Jurkat, Clone E6-1 (cell line): ENCODE measurements at places on chromosomes 6 and 20.
A peak's percentile ranks its signal among the peaks of the same experiment; 100 is the strongest.

DNA sequence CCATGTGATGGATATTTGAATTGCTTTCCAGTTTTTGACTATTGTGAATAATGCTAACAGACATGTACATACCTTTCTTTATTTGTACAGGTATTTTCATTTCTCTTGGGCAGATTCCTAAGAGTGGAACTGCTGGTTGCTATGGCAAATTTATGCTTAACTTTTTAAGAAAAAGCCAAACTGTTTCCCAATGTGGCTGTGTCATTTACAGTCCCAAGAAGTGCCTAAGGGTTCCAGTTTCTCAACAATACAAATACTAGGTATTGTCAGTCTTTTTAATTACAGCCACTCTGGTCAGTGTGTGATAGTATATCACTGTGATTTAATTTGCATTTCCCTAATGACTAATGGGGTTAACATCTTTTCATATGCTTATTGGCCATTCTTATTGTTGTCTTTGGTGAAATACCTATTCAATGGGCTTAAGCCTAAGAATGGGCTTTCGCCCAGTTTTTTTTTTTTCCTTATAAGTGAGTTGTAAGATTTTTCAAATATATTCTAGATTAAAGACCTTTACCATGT is 10.3 kb downstream of the REPS1 start:
- DNase-seq, result no peak

GRCh38 chr6:81531869-81532561 is 220.5 kb downstream of the TENT5A start:
- DNase-seq, result no peak

GRCh38 chr6:125598422-125598821 is 151.0 kb upstream of the HEY2 start:
- DNase-seq, result no peak

DNA sequence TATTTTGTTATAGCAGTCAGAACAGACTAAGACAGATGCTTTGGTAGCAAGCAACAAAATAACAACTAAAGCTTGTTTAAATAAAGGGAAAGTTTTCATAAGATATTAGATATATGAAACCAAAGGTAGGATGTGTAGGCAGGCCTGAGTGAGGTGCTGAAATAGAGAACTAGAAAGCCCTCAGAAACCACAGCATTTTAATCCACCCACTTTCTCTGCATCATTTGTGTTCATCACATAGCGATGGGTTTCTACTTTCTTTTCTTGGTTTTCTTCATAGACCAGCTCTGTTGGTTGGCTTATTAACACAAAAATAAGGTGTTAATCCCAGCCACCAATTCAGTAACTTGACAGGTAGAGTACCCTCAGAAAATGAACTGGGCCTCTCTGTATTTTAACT is 58.6 kb downstream of the RPS12 start:
- DNase-seq, result no peak

GRCh38 chr6:161139766-161140553 is 133.9 kb downstream of the AGPAT4 start:
- no peak for DNase-seq

- no peak for DNase-seq
Observed at GRCh38 chr6:85828973-85829372, 186.3 kb upstream of the SYNCRIP start.

- no peak for DNase-seq
Observed at GRCh38 chr20:36717021-36717420, 28.9 kb downstream of the NDRG3 start.

DNA sequence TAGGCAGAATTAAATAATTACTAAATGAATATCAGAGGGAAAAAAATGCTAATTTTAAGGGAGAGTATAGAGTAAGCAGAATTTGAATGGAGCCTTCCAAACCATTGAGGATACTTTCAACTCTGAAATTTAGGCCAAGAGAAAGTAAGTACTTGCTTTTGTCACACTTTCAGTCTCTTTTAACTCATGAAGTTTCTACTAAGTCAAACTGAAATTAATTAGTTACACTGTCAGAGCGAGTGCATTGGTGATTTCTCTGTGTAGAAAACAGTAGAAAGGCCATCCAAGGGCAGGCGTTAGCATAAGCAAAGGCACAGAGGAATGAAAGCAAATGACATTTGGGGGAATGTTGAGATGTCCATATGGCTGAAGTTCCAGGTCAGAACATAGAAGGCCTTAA is 92.9 kb downstream of the PLEKHG1 start:
- no peak for DNase-seq

GRCh38 chr6:13733178-13733887 is 21.7 kb upstream of the RANBP9 start:
- DNase-seq, result no peak

GRCh38 chr6:43150051-43150751 is 20.9 kb upstream of the SRF start:
- DNase-seq, result no peak

DNA sequence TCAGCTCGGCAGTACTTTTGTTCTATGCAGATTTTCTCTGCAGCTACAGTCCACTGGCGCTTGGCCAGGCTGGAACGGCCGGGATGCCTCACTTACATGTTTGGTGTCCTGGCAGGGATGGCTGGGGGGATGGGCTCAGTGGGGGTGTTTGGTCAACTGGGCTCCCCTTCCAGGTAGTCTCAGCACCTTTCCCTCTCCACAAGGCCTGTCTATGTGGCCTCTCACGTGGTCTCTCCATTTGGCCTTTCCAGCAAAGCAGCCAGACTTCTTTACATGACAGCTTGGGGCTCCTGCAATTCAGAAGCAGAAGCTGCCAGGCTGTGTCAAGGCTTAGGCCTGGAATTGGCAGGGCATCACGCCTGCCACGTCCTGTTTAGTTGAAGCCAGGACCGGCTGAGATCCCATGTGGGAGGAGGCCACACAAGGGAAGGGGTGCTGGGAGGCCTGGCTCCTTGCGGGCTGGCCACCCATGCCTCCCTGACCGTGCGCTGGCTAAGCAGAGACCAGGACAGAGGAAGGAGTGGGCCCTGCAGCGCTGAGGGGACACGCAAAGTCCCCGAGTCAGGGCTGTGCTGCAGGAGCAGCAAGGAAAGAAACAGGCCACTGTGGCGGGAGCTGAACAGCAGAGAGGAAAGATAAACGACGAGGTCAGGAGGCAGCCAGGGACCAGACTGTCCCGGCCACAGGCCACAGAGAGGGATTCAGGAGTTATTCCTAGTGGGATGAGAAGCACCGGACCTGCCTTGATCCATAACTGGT is 38.9 kb downstream of the MGME1 start:
- DNase-seq, result no peak

- DNase-seq, result no peak
Observed at GRCh38 chr6:108383981-108384380, 89.1 kb downstream of the AFG1L start.

GRCh38 chr20:18796282-18796833 is 17.2 kb upstream of the SCP2D1 start:
- DNase-seq, result no peak

GRCh38 chr6:17683428-17683827 is 23.3 kb downstream of the NUP153 start:
- DNase-seq, result no peak

DNA sequence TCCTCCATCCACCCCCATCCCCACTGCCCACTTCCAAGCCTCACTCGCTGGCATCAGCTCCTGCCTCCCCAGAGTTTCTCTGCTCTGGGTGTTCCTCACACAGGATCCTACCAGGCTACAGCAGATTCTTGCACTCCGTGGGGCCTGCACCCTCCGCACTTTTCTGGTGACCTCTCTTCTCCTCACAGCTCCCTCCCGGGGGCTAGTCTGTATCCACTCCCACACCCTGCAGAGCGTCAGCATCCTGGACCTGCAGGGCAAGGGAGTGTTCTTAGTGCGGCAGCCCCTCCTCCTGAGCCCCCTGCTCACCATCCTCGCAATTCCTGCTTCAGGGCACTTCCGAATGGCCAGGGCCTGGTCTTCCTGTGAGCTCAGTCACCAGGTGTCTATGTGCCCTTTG is 224.2 kb downstream of the DLL1 start:
- no peak for DNase-seq

GRCh38 chr6:154925130-154925529 is 70.0 kb upstream of the TIAM2 start:
- DNase-seq, result no peak

DNA sequence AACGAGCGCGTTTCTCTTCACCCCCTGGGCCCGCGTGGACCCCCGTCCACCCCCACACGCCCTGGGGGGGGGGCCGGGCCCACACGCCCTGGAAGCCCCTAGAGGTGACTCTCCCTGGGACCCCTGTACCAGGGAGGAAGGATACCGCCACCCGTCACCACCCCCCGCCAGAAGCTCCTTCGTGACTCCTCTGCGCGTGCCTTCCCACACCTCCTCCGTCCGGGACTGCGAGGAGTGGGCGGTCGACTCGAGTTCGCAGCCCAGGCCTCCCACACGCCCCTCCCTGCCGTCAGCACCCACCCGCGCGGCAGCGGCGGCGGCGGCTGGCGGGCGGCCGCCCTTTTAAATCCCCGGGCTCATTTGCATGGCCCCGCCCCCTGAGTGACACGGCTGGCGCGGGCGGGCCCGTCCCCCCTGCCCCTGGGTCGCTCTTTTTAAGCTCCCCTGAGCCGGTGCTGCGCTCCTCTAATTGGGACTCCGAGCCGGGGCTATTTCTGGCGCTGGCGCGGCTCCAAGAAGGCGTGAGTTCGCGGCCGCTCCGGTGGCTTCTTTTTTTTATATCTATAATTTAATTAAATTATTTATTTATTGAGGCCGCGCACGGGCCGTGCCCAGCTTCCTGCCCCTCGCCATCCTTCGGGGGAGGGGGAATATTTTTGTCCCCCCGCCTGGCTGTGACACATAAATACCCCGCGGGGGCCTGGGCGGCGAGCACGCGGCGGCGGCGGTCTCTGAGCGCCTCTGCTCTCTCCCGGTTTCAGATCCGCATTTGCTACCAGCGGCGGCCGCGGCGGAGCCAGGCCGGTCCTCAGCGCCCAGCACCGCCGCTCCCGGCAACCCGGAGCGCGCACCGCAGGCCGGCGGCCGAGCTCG is at the start of gene HMGA1:
Gene HMGA1 (plus strand): TSS at position 431 of the 873 bp plus-strand sequence. CDS start 3,908 bp downstream, outside the sequence.
- DNase-seq, result peak; percentile 83

DNA sequence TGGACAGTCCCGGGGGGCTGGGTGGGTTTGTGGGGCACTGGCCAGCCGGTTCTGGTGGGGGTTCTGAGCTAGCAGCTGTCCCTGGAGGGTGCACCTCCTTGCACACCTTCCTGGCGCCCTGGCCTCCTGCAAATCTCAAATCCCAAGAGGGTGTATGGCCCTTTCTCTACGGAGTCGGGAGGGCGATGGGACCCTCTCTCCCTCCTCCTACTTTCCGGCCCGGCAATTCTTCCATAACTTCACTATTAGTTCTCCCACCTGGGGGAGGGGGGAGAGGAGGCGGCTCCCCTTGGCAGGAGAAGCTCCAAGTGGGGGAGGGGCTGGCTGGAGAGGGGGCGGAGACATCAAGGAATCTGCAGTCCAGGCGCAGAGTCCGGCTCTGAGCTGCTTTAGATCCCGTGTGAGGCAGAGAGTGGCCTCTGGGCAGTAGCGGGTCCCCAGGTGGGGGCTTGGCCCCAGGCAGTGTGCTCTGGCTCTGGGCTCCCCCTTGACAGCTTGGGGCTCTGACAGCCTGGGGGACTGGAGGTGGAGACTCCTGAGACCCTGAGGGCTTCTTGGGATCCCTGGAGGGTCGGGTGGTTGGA is 1.4 kb upstream of the LAMA5 start:
- no peak for DNase-seq

DNA sequence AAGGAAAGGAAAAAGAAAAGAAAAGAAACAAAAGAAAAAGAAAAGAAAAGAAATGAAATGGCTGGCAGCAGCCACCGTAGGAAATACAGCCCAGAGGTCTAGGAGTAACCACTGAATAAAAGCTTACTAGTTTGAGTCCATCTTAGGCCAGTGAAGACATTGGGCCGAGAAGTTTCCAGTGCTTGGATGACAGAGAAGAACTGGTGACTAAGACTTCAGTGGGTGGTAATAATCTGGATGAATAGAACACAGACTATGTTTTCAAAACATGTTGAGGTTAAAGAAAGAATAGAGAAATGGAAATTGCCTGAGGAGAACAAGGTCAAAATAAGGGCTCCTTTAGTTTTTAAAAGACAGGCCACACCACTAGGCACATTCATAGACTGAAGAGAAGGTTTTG is 198.8 kb downstream of the ATXN1 start:
- DNase-seq, result no peak

GRCh38 chr6:144729502-144729901 is 444.4 kb downstream of the UTRN start:
- no peak for DNase-seq

DNA sequence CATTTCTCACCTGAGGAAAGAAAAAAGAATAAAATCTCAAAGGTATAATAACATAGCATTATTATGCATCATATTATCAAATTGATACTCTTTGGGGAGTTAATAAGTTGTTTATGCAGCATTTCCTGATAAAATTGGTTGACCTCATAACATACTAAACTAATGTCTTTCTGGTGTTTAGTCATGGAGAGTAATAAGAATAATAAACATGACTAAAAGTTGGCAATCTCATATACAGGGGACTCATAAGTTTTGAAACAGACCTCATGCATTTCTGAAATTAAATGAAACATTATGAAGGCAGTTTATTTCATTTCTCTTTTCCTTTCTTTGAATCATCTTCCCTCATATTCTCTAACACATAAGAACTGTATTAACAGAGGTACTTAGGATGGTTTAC is 60.5 kb upstream of the PRDM1 start:
- DNase-seq, result no peak

- no peak for DNase-seq
Observed at GRCh38 chr6:118659513-118660217, 8.3 kb upstream of the CEP85L start.

DNA sequence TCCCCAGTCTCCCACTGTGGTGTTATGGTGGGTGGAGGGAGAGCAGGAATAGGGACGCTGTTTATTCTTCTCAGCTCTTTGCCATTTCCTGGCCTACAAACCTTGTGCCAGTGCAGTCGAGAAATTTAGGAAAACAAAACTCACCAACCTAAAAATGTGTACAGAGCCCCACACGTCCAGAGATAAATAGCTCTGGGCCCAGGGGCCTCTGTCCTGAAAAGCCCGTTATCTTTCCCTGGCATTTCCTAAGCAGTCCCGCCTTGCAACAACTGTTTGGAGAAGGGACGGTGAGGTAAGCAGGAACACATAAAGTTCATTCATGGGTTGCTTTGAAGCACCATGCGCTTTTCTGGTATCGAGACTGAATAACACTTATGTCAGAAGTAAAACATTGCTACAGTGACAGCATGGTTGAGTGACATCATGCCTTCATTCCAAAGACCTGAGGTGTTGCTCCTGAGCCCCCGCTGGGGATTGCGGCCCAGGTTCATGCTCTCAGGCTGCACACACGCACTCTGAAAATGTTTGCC is 80.1 kb upstream of the NXT1 start:
- DNase-seq, result no peak

DNA sequence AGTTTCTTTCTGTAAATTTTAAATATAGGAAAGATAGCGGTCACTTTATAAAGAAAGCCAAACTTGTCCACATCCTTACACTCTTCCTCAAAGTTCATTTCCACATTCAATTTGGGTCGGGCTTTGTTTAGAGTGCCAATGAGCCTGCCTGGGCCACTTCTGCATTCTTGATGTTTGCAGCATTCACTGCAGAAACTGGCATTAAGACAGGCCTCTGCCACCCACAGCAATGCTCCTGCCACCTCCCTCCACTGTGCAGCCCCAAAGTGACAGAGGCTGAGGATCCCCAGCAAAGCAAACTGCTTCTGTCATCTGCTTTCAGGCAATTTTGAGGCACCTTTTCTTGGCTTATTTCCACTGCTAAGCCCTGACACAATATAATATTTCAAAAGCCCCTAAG is 61.2 kb downstream of the TNFAIP3 start:
- DNase-seq, result peak; percentile 65
